Hematopoietic multipotent progenitor cell treated with erythropoietin and hydrocortisone succinate and interleukin-3 and kit ligand, for 4 days (in vitro differentiated cells): ENCODE measurements at places on chromosomes 7 and 10.
A peak's percentile ranks its signal among the peaks of the same experiment; 100 is the strongest.

GRCh38 chr7:98295467-98296192 is 14.1 kb downstream of the BRI3 start:
- no peak for DNase-seq

GRCh38 chr7:603152-603951 is 83.7 kb upstream of the PDGFA start:
- DNase-seq = peak; percentile 32

GRCh38 chr10:29465384-29465783 is 169.4 kb downstream of the SVIL start:
- DNase-seq = no peak

DNA sequence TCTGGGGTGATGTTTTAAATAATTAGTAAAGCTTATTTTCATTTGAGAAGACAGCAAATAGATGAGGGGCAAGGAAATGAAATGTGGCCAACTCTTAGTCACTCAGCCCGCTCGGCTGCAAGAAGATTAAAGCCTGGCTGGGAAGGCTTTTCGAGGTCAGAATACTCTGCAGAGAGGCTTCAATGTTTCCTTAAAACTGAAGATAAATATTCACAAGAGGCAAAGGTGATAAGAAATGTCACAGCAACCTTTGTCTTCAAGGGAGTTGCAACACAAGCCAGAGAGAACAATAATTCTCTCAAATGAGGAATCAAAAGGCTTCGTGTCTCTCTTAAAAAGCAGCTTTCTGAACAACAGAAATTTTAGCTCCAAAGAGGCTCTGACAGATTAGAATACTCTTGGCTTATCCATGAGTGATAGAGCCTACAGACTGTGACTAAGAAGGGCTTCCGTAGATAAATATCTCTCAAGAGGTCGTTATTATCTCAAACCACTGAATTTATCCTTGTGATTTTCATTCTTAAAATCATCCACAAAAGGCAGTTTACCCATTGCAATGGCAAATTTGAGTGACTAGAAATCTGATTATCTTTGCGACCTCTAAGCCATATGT is 92.5 kb downstream of the KLF6 start:
- peak; percentile 43 for DNase-seq

DNA sequence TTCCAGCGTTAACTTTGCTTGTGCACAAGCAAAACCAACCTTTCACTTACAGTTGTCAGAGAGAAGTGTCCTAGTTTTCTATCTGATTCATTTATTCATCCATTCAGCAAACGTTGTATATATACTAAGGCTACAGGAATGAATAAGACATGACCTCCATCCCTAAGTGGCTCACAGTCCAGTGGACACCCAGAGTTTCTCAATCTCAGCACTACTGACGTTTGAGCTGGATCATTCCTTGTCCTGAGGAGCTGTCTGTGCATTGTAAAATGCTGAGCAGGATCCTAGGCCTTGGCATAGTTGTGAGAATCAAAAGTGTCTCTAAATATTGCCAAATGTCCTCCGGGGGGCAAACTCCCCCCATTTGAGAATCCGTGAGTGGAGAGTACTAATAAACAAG is 166.7 kb upstream of the PRKCQ start:
- DNase-seq = no peak

- DNase-seq = no peak
Measured at GRCh38 chr10:129531969-129532660, 65.1 kb downstream of the MGMT start.

DNA sequence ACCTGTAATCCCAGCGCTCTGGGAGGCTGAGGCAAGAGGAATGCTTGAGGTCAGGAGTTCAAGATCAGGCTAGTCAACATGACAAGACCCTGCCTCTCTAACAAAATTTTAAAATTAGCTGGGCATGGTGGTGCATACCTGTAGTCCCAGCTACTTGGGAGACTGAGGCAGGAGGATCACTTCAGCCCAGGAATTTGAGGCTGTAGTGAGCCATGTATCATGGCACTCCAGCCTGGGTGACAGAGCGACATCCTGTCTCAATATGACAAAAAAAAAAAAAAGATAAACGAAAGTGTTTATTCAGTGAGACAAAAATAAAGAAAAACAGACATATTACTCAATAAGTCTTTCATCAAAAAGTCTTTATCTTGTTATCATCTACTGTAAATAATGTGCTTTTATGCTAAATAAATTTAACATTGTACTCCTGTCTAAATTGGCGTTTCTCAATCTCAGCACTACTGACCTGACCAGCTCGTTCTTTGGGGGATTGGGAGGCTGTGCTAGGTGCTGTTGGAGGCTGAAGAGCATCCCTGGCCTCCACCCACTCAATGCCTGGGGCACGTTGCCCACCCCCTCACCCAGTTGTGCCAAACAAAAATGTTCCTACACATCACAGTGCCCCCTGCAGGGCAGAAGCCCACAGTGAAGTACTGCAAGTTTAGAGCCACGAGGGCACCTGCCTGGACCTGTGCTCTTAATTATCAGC is 57.7 kb downstream of the NCAPG2 start:
- peak; percentile 46 for DNase-seq

DNA sequence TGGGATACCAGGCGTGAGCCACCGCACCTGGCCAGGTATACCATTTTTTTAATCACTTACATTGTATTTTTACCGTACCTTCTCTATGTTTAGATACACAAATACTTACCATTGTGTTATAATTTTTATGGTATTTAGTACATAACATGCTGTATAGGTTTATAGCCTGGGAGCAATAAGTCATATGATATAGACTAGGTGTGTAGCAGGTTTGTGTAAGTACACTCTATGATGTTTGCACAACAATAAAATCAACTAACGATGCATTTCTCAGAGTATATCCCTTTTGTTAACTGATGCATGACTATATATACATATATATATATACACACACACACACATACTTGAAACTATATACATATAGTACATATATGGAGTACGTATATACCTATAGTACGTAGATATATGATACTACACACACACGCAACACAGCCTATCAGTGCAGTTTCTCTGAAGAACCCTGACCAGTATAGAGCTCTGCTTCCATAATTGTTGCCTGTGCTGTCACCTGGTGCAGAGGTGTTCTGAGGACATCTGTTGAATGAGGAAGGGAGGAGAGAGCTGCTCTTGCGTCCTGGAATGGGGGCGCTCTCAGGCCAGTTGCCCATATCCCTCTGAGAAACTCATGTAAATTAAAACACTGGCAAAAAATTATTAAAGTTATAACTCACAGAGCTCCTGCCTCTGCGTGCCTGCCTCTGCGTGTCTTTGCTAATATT is 315.3 kb downstream of the FGFR2 start:
- no peak for DNase-seq

- no peak for DNase-seq
Measured at GRCh38 chr7:38189231-38189938, 11.3 kb downstream of the STARD3NL start.

- DNase-seq = peak; percentile 84
Measured at GRCh38 chr7:100827330-100828226, at the start of gene EPHB4. TSS of gene EPHB4 (minus strand) at chr7:100827523. CDS start at chr7:100827030, 493 bp downstream.

- DNase-seq = peak; percentile 60
Measured at GRCh38 chr7:141737118-141737835, 881 bp upstream of the SSBP1 start.

DNA sequence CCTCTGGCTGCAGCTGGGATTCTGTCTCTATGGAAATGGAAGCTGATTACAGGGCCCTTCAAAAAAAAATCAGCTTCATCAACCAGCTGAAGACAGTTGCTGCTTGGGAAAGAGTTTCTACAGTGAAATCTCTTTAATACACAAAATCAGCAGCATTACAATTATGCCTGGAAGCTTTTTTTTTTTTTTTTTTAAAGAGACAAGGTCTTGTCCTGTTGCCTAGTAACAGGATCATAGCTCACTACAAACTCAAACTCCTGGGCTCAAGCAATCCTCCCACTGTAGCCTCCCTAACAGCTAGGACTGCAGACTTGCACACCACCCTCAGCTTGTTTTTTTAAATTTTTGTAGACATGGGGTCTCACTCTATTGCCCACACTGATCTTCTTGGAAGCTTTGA is 94.5 kb downstream of the OR13A1 start:
- no peak for DNase-seq

DNA sequence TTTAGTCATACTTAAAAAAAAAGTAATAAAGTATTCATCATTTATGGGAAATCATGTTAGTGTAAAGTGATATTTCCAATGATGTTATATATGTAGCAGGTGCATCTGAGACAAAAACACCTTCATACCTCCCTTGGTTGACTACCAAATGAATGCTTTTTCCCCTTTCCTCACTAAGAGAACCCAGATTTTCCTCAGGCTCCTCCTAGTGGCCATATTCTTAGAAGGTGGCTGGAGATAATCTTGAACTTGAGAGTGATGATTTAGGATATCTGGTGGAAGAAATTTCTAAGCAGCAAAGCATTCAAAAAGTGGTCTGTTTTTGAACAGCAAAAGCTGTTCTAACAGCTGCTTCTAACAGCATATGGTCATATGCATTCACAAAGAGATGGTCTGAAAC is 16.8 kb upstream of the DNAH11 start:
- DNase-seq = peak; percentile 47

DNA sequence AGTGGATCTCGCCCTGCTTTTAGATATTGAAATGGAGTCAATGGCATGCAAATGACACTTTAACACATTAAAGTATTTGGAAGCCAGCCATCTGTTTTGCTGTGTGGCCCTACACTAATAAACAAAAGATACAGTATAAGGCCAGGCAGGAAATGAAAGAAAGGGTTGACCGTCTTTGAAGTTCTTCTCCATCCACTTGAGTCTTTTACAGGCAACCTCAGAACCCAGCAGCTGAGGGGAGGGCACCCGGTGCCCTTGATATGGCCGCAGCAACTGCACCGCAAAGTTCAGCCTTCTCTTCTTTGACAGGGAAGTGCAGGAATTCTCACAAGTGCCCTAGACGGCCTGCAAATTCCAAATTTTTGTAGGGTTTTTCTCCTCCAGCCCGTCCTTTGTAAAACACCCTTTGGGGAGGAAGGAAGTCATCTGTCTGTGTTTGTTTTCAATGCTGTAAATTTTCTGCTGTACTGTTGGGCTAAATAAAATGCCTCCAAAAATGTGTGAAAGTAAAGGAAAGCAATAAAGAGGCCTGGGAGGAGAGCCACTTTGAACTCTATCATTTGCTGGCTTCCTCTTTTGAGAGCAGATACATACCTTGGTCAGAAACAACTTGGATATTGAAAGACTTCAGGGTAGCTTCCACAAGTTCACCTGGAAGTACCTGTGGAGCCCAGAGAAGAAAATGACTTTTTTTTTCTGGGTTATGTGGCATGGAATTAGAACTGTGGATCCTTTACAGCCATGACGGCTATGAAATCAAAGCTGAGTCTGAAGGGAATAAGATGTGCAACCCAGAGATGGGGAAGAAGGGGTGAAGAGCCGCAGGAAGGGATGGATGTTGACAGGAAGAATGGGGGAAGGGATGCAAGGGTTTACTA is 3.6 kb downstream of the HOXA1 start:
- no peak for DNase-seq

DNA sequence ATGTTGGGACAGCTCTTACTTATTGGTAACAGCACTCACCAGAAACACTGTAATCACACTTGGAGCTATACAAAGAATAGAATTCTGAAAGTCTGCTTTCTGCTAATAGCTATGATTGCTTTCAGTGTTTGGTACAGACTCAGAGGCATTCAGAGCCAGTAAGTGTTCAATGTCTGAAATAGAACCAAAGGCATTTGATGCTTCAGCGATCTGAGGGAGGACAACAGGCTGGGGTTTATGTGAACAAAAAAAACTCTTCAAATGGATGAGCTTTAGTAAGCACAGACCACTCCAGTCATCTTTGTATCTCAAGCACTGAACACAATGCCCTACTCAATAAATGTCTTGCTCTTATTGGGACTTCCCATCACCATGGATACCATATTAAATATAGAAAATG is 322.8 kb upstream of the GRM3 start:
- no peak for DNase-seq

DNA sequence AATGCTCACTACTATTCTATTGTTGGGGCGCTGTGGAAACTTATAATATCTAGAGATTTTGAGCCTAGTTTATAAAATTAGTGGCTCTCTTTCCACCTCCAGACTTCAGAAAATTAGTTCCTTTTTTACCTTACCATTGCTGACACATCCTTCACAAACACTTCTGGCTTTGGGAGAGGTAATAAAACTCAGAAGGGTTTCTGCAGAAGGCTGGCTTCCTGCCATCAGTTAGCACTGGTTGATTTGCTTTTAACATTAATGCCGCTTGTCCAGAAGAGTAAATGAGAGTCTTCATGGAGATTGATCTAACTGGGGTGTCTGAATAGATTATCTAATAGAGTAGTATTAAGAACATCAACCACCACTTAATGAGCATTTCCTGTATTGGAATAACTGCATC is 20.3 kb downstream of the ACSM6 start:
- DNase-seq = peak; percentile 50

GRCh38 chr7:6032167-6032566 is 991 bp downstream of the ANKRD61 start:
- DNase-seq = peak; percentile 95

GRCh38 chr10:4033341-4033896 is 248.4 kb upstream of the KLF6 start:
- DNase-seq = no peak

- no peak for DNase-seq
Measured at GRCh38 chr7:18399436-18400235, 95.9 kb upstream of the HDAC9 start.

- no peak for DNase-seq
Measured at GRCh38 chr10:78261291-78261690, 227.6 kb downstream of the RPS24 start.

DNA sequence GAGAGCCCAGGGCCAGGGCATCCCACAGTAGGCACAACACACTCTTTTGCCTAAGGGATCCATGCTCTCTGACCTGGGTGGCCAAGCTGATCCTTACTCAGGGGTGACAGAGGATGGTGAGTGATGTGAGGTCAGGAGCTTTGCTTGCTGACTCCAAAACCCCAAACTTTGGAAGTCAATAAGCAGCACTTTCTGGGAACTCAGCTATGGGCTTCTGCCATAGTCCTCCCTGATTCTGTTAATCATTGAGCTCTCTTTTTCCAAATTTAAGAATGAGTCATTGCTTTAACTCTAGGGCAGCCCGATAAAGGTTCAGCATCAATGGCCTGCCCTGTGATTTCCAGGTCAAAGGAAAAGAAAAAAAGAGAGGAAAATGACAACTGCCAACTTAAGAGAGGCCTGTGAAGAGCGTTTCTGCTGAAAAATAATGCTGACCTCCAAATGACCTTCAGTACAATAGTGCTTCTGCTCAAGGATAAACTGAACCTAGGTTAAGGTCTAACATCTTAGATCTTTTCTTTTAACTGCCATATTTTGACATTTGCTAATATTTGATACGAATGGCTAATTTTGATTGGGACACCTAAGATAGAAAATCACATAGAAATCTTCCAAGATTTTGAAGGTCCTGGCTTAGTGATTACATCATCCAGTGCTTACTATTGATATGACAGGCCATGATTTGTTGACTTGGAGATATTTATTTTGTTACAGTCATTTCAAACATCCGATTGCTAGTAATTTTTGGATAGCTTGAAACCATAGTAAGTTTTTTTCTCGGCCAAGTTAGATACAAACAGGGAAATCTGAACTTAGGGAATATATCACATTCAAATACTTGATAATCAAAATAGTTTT is 20.8 kb upstream of the RELN start:
- no peak for DNase-seq
